Psoas muscle (tissue), 8 donors: ENCODE measurements at places on chromosomes 2 and 18. TPM values are rescaled to one million over a fixed set of nuclear protein-coding genes. Genes with fewer than 3 reads are reported as not detected.

DNA sequence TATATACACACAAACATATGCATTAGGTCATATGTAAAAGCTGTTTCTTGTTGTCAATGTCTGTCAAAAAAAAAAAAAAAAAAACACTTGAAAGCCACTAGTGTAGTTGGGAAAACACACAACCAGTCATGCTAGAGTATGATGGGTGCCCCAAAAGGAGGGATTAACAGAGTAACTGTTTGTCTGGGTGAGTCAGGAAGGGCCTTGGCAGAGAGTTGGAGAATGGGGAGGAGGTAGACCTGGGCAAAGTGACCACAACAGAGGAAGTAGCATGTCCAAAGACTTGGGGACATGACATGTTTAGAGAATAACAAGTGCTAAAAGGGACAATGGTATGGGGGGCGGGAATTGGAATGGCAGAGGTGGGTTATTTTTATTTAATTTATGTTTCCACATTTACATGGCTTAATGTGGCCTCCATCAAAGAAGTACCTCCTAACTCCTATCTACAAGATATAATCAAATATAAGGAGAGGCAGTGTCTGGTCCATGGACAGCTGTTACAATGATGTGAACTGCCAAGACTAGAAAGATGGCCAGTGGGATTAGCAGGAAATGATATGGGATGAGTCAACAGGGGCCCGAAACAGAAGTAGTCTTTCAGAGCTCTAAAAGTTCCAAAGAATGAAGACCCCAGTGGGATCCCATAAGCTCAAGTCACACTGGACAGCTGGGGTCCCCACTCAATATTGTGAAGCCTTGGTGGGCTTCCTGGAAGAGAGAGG, 99.9 kb upstream of the ZFP36L2 start:
- no peak for DNase-seq

GRCh38 chr18:12013186-12013916, 32.0 kb downstream of the IMPA2 start:
- no peak for DNase-seq

GRCh38 chr2:43707255-43708015, 31.2 kb upstream of the C1GALT1C1L start:
- peak; percentile 66 for DNase-seq

DNA sequence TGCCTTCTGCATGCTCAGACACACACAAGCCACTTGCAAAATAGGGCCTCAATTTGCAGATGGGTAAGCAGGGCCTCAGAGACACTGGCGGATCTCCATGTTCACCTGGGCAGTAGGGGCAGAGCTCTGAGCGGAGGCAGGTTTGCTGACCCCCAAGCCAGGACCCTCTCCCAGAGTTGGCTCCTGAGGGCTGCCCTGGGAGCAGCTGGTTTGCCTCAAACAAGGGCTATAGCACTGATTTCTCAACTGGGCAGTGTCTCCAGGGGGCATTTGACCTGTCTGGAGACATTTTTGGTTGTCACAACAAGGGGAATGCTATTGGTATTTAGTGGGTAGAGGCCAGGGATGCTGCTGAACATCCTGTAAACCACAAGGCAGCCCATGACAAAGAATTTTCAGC, 11.6 kb downstream of the GLI2 start:
- no peak for DNase-seq

The GALR1 gene
- polyA plus RNA-seq, result under 0.01 TPM

DNA sequence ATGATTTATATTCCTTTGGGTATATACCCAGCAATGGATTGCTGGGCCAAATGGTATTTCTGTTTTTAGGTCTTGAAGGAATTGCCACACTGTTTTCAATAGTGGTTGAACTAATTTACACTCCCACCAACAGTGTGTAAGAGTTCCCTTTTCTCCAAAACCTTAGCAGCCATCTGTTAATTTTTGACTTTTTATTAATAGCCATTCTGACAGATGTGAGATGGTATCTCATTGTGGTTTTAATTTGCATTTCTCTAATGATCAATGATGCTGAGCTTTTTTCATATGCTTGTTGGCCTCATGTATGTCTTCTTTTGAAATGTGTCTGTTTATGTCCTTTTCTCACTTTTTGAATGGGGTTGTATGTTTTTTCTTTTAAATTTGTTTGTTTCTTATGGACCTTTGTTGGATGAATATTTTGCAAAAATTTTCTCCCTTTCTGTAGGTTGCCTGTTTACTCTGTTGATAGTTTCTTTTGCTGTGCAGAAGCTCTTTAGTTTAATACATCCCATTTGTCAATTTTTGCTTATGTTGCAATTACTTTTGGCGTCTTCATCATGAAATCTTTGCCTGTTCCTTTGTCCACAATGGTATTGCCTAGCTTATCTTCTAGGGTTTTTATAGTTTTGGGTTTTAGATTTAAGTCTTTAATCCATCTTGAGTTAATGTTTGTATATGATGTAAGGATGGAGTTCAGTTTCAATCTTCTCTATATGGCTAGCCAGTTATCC, 119.7 kb upstream of the XIRP2 start:
- DNase-seq, result no peak

- no peak for DNase-seq
Observed at GRCh38 chr2:68482296-68482820, 15.0 kb downstream of the APLF start.

GRCh38 chr2:128316777-128317180, 1.9 kb downstream of the HS6ST1 start:
- no peak for DNase-seq

DNA sequence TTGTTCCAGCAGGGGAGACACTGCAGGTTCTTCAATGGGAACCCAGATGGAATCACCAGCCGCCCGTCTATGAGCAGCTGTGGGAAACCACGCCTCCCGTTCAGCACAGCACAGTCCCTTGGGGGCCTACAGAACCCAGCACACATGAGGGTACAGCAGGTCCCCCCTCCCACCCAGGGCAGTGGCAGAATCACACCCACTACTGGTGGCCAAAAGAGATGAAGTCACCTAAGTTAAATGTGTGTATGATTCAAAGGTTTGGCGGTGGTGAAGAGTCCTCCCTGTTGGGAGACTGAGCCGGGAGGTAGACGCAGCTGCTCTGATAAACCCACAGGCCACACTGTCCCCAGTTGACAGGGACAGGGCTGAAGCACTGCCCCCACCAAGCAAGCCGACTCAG, 44.3 kb downstream of the L3MBTL4 start:
- DNase-seq, result no peak

GRCh38 chr2:127086990-127087790, 19.8 kb downstream of the BIN1 start:
- DNase-seq, result peak; percentile 85

DNA sequence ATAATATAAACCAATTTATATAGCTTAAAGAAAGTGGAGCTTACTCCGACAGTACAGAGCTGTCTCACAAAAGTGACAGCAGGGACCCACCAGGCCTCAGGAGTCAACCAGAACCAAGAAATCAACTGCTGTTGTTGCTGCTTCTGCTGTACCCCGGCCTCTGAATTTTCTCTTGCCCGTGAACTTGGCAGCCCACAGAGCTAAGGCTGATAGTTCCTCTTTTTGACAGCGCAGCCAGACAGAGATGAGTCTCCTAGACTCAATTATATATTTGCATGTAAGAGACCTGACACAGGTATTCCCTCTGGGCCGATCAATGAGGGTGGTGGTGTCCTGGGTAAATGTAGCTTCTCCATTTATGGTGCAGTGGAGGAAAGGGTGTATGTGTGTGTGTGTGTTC, 109.4 kb downstream of the KCTD1 start:
- no peak for DNase-seq

DNA sequence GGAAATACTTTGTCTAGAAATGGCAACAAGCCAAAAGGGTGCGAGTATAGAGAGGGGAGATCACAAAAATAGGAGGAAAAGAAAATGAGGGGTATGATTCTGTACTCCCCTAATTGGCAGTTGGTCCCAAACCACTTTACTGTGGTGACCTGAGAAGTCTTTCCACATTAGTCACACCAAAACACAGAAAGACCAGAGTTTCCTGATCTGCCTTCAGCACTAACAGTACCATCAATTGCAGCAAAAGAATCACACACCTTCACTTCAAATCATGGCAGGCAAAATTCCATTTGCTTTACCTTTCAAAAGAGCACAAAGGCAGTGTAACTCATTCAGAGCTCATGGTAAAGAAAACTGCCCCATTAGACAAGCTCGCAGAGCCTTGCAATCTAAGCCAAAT, 86.8 kb downstream of the ALK start:
- no peak for DNase-seq

DNA sequence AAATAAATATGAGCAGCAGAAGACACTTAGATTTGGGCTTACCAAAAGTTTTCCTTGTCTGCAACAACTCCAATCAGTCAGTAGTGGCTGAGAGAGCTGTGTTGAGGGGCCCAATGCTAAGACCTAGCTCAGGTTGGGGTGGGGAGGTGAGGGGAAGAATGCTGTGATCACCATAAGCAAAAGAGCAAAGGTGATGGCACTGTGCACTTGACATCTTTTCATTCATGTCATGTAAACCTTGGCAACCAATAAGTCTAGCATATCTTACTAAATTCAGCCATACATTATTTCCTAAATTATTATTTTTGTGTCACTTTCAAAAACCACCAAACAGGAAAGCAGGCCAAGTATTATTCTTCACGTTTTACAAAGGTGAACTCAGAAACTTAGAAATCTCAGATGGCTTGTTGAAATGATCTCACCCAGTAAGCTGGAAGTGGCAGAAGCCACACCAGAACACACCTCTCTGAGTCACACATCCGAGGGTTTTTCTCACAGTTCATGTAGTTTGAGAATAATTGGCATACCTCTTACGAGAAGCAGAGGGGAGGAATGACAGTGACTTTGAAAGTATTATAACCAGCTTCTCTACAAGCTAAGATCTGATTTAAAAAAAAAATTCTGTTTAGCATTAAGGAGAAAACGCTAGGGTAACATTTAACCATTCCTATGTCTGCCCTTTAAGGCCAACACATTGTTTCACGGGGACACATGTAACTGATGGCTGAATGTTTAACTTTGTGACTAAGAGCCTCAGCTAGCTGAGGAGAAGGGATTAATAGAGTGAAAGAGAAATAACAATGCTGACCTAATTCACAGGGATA, 43.3 kb upstream of the SETBP1 start:
- DNase-seq, result no peak

DNA sequence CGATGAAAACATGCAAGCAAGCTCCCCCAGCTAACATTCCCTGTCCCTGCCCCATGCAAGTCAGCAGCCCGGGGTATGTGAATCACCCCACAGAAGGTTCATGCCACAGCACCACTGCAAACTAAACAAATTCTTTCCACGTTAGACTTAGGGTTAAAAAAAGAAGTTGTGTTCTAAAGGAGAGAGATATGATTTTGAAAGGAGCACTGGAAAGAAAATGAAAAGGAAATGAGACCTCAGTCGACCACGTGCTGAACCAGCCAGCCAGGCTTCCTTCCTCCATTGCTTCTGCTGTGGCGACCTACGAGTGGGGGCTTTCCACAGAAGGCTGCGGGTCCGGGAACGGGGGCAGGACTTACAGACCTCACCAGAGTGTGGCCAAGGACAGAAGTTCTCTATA, 52.0 kb downstream of the ARL4C start:
- DNase-seq, result no peak

The GPC1 gene
- polyA plus RNA-seq, result 103 TPM

GRCh38 chr2:48483506-48483905, 46.4 kb upstream of the STON1 start:
- DNase-seq, result no peak

DNA sequence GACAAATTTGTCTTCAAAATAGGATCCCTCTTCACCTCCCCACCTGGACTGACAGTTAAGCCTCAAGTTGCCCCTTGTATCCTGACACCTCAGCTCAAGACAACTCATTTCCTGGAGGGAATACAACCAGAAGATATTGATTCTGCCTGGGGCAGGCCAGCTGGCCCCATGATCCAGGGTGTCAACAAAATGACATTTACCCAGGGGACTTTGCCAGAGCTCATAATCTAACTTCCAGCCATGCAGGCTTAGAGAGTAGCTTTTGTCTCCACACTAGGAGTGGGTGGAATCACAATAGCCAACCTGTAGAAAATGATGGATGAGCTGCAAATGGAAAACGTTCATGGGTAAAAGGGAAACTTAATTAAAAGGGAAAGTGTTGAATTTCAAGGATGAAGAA, 220.1 kb upstream of the DPP10 start:
- no peak for DNase-seq

The IRS1 gene
- 21.0 TPM for polyA plus RNA-seq

The C2orf92 gene
- 0.98 TPM for polyA plus RNA-seq

DNA sequence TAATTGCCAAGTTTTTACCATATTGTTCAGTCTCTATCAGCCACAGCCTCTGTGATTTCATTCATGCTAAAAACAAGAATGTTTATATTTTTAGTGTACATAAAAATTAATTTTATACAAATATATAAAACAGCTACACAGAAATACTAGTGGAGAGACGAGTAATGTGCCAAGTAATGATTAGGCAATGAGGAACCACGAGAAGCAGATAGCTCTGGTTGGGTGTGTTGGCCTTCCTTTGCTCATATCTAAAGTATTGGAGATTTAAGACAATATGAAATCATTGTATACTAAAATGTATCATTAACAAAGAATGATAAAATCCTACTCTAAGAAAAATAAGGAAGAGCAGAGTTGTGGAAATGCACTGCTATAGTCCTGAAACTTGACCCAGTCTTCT, 326.7 kb downstream of the AGAP1 start:
- DNase-seq, result no peak

- no peak for DNase-seq
Observed at GRCh38 chr18:76356666-76357065, 138.4 kb downstream of the ZNF516 start.

The BMP10 gene
- not detected for polyA plus RNA-seq
